ENCODE measurements at places on chromosomes 16 and 17.

DNA sequence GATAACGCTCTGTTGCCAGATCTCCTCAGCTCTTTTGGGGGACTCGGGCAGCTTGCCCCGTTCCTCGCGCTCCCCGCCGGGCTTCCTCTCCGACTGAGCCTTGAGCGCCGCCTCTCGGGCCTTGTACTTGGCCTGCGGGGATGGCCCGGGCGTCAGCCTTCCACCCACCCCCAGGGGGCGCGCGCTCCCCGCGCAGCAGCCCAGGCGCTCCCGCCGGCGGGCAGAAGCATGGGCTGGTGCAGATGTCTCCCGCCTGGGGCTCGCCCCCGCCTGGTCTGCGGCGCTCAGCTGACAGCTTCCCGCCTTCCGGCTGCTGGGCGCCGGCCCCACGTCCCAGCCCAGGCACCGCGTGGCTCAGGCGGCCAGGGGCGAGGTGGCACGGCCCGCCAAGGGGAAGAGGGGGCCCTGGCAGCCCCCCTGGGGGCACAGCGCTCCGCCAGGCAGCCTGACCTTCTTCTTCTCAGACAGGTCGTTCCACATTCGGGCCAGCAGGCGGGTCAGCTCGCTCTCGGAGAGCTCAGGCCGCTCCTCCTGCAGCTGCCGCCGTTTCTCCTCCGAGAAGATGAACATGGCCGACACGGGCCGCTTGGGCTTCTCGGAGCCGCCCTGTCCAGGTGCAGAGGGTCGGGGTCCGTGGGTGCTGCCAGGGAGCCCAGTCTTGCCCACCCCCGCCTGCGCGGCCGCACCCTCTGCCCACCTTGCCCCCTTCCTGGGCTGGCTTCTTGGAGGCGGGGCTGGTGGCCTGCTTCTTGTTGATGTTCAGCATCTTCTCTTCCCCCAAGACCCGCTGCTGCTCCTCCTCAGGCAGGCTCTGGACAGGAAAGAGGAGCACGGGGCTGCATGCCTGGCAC, 8.9 kb downstream of the UBTF start:
- DNase-seq = peak; percentile 85

- DNase-seq = no peak
Measured at GRCh38 chr16:58128711-58129096, 477 bp downstream of the CFAP20 start.

- DNase-seq = peak; percentile 53
Measured at GRCh38 chr16:69089091-69089910, 16.2 kb upstream of the HAS3 start.

DNA sequence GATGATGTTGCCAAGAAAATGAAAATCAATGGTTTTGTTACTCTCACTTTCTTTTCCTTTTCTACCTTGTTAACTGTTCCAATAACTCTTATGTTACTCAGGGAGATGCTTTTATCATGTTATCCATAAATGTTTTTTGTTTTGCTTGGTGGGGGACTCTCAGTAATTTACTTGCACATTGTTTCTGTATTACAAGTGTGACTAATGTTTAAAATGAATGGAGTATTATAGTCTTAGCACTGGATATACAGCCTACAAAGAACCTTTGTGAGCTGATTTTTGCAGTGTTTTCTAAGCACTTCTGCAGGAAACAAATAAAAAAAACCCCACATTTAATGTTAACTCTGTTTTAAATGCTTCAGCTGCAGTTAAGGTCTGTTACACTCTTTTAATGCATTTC, 12.1 kb downstream of the VMP1 start:
- DNase-seq = no peak

- no peak for DNase-seq
Measured at GRCh38 chr16:71564335-71564967, 12.4 kb downstream of the TAT start.

GRCh38 chr17:74340470-74341023, 14.5 kb downstream of the KIF19 start:
- no peak for DNase-seq

GRCh38 chr16:89853306-89853993, 19.9 kb upstream of the TCF25 start:
- DNase-seq = no peak

DNA sequence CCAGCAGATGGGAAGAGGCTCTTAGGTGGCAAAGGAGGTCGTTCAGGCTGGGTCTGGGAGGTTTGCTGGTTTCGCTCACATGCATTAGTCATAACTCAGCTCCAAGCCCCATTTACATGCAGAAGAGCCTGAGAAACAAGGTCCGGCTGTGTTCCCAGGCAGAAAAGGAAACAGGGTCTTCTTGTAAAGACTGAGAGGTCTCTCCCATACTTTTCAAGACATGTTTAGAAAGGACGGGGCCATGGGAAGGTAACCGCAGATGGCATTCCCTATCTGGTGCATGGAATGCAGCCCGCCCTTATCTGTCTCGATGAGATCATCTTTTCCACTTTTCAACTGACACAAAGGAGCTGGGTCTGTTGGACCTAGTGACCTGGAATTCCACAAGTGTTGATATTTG, 389.0 kb upstream of the CDH11 start:
- peak; percentile 64 for DNase-seq

GRCh38 chr16:8257561-8257960, 332.8 kb downstream of the TMEM114 start:
- no peak for DNase-seq

GRCh38 chr17:15744885-15745284, 12.8 kb downstream of the TBC1D26 start:
- DNase-seq = no peak

GRCh38 chr17:50354198-50354597, 8.3 kb downstream of the XYLT2 start:
- no peak for DNase-seq

DNA sequence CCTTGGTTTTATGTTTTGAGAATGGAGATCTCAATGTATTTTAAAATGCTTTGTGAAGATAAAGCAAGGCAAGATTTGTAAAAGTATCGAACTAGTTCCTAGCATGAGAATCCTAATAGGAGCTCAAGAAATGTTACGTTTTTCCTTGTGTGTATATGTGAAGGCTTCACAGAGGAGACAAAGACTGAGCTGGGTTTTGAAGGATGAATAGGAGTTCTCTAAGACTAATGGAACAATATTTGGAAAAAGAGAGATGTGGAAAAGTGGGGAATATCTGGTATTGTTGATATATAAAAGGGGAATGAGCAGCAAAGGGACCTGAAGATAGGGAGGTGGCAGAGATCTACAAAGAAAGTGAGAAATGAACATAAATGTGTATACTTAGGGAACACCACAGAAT, 127.4 kb downstream of the SNX11 start:
- no peak for DNase-seq

DNA sequence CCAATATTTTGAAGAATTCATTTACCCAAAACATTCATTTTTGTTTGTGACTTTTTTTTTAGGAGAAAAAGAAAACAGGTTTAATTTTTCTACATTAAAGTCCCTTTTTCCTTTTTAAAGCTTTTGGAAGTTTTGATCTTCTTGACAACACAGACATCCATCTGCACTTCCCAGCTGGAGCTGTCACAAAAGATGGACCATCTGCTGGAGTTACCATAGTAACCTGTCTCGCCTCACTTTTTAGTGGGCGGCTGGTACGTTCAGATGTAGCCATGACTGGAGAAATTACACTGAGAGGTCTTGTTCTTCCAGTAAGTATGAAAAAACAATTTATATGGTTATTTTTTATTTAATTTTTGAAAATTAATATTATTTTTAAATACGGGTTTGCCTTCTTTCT, 37.2 kb downstream of the SIAH1 start:
- no peak for DNase-seq

- DNase-seq = peak; percentile 45
Measured at GRCh38 chr17:4175921-4176807, 33.2 kb downstream of the CYB5D2 start.

DNA sequence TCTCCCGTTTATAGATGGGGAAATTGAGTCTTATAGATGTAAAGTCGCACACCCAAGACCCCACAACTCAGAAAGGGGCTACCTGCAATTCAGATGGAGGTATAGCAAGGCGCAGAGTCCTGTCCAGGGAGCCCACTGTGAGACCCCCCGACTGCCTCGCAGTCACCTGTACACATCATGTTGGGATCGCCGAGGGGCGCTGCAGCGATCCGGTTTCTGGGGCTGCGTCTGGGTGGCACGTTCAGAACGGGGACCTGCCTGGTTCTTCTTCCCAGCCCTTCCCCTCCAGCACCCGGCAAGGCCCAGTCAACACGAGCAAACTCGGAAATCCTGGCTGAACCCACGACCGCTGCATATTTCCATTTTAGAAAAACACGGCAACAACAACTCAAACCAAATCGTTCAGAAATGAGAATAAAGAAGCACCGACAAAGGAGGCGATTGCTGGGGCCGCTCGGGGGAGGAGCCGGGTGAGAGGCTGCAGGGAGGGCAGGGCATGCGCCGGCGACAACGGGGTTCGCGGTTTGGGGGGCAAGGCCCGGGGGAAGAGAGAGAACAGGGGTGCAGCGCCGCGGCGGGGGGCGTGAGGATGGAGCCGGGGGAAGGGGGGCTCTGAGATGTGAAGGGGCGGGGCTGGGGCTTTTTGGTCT, 643 bp downstream of the HSDL1 start:
- peak; percentile 5 for DNase-seq

GRCh38 chr16:11236461-11237254, 19.3 kb downstream of the SOCS1 start:
- DNase-seq = no peak

- DNase-seq = peak; percentile 28
Measured at GRCh38 chr16:57115514-57116182, 23.3 kb downstream of the CPNE2 start.

DNA sequence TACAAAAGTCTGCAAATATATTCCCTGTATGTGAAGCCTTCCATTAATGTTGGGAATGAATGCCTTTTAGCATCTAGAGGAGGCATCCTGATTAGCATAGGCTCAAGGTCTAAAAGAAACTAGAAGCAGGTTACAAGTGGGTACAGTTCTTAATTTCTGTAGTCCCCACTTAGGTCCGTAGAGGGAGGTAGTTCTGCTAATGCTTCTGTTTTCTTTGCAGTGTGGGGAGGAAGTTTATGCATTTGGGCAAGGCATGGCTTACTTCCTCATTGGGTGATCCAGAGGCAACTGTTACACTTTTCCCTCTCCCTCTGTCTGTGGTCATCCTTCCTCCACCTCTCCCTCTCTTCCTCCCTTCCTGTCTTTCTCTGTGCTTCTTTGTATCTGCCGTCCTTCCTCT, 108.4 kb upstream of the ZKSCAN2 start:
- no peak for DNase-seq

DNA sequence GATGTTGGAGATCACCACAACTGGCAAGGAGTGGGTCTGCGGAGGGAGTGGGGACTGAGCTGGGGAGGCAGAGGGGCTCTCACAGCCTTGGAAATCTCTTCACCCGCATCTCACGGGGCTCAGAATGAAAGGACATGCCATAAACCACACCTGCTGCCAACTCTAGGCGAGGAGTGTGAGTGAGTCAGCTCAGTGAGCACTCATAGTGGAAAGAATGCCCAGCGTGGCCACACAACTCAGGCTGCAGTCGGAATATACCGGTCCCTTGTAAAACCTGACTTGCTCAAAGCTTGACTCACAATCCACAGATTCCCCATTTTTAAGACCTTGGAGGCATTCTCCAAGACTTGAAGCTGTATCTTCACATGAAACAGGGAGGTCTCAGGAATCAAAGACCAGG, 36.7 kb downstream of the STAT5A start:
- peak; percentile 88 for DNase-seq

- no peak for DNase-seq
Measured at GRCh38 chr16:68236137-68236825, 354 bp upstream of the ESRP2 start.

GRCh38 chr17:70028978-70029767, 45.9 kb upstream of the KCNJ16 start:
- no peak for DNase-seq

DNA sequence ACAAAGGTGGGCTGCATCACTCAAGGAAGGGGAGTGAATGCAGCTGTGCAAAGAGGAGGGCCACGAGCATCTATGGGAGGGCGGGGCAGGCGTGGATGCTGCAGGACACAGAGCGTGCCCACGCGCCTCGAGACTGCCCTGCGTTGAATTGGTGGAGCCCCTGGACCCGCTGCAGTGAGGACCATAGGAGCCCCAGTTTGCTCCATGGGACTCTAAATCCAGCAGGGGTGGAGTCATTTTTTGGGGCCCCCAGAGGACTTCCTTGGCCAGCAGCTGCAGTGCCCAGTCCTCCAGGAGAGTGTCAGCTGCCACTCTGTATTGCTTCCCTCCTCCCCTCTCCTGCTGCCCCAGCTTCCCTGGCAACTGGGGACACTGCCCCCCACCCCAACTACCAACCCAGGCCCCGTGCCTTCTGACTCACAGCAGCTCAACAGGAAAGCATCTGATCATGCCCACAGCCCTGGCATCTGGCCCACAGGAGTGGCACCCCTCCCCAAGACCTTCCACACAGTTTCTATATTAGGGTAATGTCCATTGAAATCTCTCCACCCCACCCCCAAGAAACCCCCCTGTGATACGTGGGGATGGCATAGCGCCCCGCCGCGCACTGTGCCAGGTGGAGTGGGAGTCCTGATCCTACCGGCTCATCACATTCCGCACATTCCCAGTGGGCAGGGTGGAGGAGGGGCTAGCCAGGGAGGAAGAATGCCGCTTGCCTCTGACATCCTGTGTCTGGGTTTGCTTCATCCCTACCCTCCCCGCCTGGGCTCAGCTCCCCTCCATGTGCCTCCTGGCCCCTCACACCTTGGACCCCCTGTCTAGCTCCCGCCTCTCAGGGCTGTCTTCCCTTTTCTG, 27.8 kb upstream of the ITGA3 start:
- DNase-seq = peak; percentile 30

- DNase-seq = no peak
Measured at GRCh38 chr17:16943541-16944333, 28.2 kb downstream of the TNFRSF13B start.

DNA sequence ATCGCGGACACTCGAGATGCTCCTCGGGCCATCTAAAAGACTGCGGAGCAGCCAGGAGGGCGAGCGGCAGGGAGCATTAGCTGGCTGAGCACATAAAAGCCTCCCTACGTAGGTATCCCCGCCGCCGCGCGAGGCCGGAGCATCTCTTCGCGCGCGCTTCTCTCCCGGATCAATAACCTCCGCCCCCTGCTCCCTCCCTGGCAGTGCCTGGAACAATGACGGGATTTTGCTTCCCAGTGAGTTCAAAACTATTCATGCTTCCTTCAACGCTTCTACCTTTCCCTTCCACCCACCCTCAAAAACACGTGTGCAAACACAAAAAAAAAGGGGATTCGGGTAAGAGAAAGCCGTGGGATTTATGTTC, 984 bp downstream of the CENPV start:
- DNase-seq = peak; percentile 30

DNA sequence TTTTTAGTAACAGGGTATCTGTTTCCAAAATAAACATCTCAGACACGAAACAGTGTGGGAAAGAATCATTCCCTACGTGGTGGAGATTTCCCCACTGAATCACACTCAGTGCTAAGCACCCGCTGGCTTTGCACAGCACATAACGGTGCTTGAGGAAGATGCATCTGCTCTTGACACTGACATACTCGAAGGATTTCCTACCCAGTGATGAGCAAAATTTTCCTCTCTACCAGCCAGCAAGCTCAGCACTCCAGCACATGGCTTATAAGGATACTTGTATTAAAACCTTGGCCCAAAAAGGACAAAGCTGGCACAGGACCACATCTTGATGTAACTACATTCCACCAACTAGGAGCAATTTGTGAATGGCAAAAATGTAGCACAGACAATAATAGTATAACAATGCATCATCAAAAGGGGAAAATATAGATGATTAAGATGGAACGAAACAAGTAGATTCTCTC, 59.0 kb downstream of the ANKFY1 start:
- peak; percentile 96 for DNase-seq

- DNase-seq = no peak
Measured at GRCh38 chr16:81661082-81661481, 118.0 kb upstream of the PLCG2 start.
